ENCODE measurements at places on chromosomes 3 and 15.

GRCh38 chr3:136624894-136625815 lies 127.0 kb downstream of the STAG1 start:
- no peak for DNase-seq

GRCh38 chr15:55403531-55403930 lies 4.6 kb downstream of the CCPG1 start:
- no peak for DNase-seq

GRCh38 chr15:31324186-31324585 lies 2.4 kb upstream of the KLF13 start:
- no peak for DNase-seq

GRCh38 chr3:10601151-10601856 lies 95.9 kb upstream of the ATP2B2 start:
- no peak for DNase-seq

DNA sequence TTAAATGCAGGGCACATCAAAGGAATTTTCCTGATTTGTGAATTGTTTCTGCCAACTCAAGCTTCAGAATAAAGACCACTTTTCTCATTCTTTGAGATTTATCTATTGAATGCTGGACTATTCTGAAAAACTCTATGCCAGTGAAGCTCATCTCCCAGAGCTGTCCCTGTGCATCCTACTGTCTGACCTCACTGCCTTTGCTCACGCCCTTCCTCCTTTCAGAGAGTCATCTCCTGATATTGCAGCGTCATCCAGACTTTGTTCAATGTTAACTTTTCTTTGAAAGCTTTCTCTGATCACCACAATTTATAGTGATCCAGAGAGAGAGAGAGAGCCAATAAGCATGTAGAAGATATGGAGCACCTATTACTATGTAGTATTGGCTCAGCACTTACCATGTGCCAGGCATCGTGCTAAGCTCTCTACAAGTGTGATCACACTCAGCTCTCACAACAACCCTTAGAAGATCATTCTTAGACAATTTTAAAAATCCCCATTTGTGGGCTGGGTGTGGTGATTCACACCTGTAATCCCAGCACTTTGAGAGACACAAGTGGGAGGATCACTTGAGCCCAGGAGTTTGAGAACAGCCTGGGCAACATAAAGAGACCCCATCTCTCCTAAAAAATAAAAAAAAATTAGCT lies 30.2 kb upstream of the TLE3 start:
- DNase-seq: no peak

DNA sequence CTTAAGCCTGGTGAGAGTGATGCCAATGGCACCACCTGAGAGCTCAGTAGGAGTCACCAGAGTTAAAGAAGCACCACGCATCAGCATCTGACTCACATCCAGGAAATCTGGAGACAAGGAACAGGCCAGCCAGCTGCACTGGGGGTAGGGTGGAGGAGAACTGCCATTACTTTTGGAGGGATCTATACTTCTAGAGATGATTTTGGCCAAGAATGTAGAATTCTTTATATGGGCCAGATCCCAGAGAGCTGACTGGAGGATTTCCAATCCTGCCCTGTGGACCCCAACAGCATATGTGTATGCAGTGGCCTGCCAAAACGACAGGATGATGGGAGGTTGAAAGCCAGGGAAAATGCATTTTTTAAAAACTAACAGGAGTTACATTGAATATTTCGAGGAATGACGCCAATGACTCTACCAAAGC lies 29.8 kb downstream of the CCR3 start:
- DNase-seq: no peak

GRCh38 chr15:98282656-98283332 lies 322.3 kb downstream of the ARRDC4 start:
- no peak for DNase-seq

GRCh38 chr3:150806185-150806835 lies 43.3 kb upstream of the SIAH2 start:
- DNase-seq: no peak

DNA sequence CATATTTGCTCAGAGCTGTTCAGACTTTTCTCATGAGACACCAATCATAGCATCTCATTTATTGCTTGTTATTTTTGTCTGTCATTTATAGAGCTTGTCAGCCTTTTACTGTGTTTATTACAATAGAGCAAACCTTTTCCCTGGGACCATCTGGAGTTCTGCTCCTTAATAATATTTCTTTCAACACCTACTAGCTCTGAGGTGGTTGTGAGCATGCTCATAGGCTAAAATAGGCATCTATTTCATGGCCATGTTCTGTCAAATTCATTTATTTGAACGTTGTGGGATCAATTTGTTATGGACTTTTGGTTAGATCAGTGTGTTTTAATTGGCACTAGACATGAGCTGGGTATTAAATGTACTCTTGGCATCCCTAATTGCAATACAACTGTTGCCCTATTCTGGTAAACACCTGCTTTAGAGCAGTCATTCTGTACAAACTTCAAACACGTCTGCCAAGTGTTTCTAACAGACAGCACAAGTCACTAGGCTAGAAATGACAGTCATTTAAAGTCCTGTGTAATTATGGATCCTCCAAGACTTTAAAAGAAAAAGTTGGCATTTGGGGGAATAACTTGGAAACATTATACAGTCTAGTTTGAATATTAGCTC lies 766.3 kb downstream of the ZNF385D start:
- no peak for DNase-seq

DNA sequence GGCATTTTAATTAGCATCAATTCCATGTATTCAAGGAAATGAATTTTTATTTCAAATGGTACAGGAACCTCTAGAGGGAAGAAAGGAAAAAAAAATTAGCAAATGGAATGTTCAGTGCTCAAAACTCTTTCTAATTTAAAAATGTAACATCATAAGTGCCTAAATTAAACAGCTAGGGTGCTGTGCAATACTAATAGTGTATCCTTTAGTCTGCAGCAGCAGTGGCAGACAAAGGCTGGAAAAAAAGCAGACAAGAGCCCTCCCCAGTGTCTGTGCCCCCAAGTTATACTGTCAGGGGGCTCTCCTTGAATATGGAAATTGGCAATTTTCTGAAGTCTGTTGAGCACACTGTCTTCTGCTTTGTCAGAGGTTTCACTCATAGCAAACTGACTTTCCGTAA lies 159.5 kb downstream of the CLSTN2 start:
- DNase-seq: no peak

- DNase-seq: no peak
Observed at GRCh38 chr15:44792715-44793114, 56.4 kb downstream of the TRIM69 start.

DNA sequence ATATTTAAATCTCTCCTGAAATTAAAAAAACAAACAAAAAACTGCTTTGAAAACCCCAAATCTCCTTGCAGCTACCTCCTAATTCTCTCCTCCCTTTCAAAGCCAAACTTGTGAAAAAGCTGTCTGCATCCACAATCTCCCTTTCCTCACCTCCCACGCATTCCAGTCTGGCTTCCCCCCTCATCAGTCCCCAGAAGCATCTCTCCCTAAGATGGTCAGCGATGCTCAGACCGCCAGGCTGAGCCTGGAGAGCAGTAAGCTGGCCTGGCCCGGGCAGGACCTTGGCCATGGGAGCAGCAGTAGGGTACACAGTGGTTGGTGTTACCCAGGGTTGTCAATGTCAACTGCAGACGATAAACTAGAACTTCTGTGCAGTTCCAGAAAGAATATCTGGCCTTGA lies 32.9 kb upstream of the BLM start:
- no peak for DNase-seq

- DNase-seq: no peak
Observed at GRCh38 chr3:44893097-44893496, 18.7 kb downstream of the TGM4 start.

- DNase-seq: no peak
Observed at GRCh38 chr3:18964640-18965039, 183.7 kb upstream of the KCNH8 start.

DNA sequence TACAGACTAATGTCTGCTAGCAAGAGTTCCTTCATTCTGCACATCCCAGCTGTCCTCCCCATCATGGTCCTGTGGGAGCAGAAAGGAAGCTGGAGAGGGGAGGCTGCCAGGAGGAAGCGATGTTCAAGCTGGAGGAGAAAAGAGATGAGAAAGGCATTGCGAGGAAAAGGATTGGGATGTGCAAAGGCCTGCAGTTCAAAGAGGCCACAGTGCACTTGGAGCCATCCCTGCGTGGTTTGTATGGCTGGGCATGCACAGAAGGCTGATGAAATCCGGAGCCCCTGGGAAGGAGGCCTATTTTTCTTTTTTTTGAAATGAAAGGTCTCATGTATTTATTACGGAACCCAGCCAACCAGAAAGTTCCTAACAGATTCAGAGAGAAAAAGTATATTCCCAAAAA lies 22.8 kb downstream of the AMOTL2 start:
- DNase-seq: no peak

DNA sequence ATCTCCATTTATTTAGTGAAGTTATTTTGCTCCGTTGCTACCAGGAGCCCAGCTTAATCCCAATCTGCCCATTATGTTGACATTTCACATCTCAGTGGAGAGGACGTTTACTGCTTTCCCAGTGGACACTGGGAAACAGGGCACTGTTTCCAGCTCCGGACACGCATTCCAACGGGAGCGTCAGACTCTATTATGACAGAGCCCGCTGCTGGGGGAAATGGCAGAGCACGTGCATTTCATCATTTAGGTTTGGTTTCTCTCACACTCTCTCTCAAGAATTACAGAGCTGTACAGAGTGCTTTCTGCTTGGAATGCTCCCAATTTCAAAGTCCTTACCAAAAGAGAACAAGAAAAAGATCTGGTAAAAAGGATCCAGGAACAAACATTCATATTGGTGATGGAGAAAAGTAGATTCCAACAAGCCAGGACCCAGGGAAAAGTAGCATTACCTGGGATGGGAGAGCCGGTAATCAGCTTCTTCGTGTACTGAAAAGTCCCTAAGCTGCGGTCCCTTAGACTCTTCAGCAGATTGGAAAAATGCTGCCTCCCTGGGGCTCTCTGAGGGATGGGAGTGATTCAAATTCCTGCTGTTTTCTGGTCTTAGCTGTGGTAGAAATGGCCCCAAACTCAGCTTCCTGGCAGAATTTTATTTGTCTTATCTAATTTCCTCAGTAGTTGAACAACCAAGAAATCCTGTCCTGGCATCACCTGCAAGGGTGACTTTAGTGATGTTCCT lies 136.0 kb upstream of the THBS1 start:
- no peak for DNase-seq

DNA sequence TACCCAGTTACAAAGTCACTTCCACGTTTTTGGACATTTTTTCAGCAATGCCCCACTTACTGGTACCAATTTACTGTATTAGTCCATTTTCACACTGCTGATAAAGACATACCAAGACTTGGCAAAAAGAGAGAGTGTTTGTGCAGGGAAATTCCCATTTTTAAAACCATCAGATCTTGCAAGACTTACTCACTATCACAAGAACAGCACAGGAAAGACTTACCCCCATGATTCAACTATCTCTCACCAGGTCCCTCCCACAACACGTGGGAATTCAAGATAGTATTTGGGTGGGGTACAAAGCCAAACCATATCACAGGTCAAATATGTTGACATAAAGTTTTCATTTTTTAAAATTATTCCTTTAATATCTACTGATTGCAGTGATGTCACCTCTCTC lies 16.2 kb upstream of the ABI3BP start:
- no peak for DNase-seq

- DNase-seq: no peak
Observed at GRCh38 chr3:17945799-17946399, 203.5 kb upstream of the TBC1D5 start.

- no peak for DNase-seq
Observed at GRCh38 chr3:89503891-89504391, 396.5 kb downstream of the EPHA3 start.

DNA sequence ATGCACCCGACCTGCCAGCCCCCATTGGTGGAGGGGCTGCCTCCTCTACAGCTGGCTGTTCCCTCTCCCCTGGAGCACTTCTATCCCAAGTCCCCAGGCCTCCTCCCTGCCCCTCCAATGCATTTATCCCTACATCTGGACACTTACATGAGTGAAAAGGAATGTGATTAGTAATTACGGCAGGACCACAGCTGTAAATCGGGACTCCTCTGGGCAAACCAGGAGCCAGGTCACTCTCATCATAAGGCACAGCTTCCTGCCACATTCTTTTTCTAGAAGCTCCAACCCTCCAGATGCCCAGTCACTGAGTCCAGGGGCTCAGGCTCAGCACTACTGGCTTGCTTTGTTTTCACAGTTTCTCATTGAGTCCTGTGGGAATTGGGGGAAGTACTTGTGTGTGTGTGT lies 54.3 kb downstream of the IL20RB start:
- no peak for DNase-seq

DNA sequence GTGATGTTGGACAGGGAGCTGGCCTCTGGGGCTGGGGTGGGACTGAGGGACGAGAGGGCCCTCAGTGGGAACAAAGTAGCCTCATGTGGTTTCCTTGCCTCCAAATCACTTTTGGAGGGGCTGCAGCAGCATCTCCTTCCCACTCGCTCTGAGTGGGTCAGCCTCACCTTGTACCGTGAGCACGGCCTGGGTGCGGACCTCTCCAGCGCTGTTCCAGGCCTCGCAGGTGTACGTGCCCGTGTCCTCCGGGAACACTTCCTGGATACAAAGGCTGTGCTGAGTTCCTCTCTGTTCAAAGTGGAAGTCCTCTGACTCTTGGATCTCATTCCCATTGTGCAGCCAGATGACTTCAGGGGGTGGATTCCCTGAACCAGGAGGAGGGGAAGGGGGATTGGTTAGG lies 123.7 kb upstream of the HACD2 start:
- no peak for DNase-seq

DNA sequence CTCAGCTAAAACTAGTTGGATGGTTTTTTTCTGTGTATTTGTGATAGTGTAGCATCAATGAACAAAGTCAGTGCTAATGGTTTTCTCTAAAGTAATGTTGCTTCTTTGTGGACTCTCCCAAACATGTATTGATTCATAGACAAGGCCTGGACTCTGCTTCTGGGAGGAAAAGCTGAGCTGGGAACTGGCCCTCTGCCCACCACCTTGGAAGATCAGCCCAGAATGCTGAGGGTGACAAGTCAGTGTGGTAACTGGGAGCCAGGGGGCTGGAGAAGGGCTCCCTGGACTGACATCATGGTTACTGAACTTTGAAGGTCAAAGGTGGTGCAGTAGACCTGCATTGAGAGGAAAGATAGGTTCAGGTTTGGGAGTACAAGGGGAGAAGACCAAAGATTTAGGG lies 3.0 kb downstream of the ARHGAP31 start:
- DNase-seq: no peak

GRCh38 chr15:99165956-99166689 lies 61.2 kb downstream of the SYNM start:
- no peak for DNase-seq

DNA sequence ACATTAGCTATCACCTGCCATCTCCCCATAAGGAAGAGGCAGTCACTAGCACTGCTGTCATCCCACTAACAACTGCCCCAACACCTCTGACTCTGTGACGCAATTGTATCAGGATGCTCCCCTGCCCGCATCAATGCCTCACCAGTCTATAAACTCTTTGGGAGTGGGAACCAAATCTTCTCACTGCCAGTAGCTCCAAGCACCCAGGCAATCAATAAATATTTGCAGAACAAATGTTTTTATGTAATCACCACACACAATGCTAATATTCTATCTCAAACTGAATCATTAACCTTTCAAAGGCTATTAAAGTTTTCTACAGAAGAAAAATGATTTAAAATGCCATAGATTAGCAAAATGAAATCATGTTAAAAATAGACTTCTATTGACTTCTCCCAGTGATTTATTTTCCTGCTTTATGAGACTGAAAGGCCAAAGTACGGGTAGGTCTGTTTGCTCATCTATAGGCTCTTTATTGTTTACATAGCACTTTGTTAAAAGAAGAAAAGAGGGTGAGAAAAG lies 131.3 kb downstream of the PLD1 start:
- no peak for DNase-seq

Measured in GM12892 (cell line).